ENCODE measurements at places on chromosomes 6 and 20.
A peak's percentile ranks its signal among the peaks of the same experiment; 100 is the strongest.

- DNase-seq, result no peak
Measured at GRCh38 chr6:88047510-88048150, at the start of gene SPACA1. TSS of gene SPACA1 (plus strand) at chr6:88047841. CDS start at chr6:88047906, 65 bp downstream.

GRCh38 chr6:169723991-169724493 is 258 bp downstream of the PHF10 start:
- DNase-seq, result no peak

GRCh38 chr6:42142118-42142835 is at the start of gene C6orf132:
TSS of gene C6orf132 (minus strand) at chr6:42142620. CDS start at chr6:42142444, 176 bp downstream.
- DNase-seq, result peak; percentile 33

- DNase-seq, result no peak
Measured at GRCh38 chr6:73898599-73898998, 202.6 kb downstream of the CD109 start.

- DNase-seq, result no peak
Measured at GRCh38 chr6:30861257-30862048, 22.9 kb upstream of the DDR1 start.

- DNase-seq, result no peak
Measured at GRCh38 chr6:27468334-27468733, 4.6 kb downstream of the ZNF184 start.

GRCh38 chr20:34524426-34524825 is 8.2 kb downstream of the DYNLRB1 start:
- DNase-seq, result no peak

- no peak for DNase-seq
Measured at GRCh38 chr20:23404196-23404595, 17.1 kb downstream of the NAPB start.

DNA sequence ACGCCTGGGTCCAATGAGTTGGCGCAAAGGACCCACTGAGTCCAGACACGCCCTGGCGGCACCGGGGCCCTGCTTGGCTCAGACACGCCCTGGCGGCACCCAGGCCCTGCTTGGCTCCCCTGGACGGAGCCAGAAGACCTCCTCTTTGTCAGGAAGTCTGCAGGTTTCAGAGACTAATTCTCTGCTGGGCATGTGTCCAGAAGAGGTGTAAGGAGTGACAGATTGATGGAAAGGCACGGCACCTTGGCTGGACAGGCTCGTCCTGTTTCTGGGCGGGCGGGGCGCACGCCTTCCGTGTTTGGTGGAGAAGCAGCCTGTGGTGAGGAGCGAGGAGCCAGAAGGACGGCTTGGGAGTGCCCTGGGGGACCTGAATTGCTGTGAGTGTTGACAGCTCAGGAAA is 23.1 kb upstream of the DACT2 start:
- DNase-seq, result no peak

DNA sequence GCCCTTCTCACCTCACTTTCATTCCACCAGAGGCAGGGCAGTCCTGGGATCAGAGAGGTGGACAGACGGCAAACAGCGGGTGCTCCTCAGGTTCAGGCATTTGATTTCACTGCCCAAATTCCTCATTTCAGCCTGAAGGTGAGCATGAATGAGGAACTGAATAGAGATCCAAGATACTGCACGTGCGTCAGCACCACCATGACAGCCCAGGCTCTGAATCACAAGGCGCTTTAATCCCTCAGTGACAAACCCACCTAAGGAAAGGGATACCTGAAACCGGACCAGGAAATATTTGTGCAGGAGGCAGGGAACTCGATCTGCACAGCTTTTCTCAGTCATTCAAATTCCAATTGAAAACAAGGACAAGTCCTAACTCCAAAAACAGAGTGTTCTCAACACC is 174.8 kb upstream of the HEY2 start:
- no peak for DNase-seq

DNA sequence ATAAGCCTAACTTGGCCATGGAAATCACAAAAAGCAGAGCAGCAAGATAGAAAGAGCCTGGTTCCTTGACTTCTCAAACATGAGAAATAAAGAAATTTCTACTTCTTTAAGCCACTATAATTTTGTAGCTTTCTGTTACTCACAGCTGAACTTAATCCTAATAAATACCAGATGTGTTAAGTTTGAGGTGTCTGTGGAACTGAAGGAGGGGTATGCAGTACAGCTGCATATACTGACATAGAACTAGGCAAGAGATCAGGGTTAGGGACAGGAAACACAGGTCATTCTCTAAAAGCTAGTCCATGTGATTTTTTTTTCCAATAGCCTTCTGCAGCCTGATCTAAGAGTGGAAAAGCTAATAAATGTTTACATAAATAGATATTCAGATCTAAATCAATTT is 123.9 kb downstream of the COL12A1 start:
- no peak for DNase-seq

DNA sequence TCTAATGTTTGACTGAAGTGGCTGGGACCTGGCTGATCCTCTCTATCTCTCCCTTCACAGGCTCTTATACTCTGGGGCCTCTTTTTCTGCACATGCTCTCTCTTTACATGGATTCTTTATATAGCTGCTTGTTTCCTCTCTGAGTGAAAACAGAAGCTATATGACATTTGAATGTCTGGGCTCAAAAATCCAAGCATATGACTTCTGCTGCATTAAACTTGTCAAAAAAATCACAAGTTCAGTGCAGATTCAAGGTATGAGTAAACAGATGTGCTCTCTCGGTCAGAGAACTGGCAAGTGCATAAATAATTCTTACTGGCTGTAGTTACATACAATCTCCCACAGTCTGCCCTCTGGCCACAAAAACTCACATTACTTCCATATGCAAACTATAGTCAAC is 96.6 kb downstream of the LCA5 start:
- no peak for DNase-seq

DNA sequence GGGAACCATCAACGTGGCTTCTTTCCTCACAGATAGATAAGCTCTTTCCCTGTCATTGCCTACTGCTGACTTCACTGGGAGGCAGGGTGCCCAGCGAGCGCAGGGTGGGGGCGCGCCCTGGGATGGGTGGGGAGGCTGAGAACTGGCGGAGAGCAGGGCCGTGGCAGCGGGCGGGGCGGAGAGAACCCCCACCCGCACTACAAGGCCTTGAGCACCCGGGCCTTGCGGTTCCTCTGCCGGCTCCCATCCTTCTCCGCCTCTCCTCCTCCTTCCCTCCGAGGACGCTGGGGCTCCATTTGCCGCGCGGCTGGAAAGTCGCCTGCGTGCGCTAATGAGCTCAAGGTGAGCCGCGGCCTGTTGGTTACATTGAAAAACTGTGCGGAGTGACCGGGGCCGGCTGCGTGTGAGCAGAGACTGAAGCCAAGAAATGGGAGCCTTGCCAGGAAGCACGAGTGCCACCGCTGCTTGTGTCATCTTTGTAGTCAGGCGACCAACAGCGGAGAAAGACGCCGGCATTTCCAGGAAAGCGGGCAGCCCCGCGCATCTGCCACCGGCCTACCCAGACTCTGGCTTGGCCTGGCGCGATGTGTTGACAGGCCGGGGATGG is 963.5 kb upstream of the SLC35B3 start:
- DNase-seq, result no peak

GRCh38 chr20:40683894-40684268 is 5.2 kb downstream of the MAFB start:
- no peak for DNase-seq

DNA sequence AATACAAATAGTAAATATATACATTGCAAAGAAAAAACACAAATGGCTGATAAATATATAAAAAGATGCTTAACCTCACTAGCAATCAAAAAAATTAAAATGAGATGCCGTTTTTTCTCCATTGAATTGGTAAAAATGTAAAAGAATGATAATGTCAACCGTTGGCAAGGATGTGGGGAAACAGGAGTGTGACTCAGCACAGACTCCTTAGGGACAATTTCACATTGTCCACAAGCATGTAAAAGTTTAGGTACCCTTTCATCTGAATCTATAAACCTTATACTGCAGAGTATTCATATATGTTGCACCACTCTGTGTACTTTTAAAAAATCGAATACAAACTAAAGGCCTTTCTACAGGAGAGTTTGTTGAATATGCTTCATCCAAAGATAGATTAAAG is 143.1 kb upstream of the RREB1 start:
- DNase-seq, result no peak
